Activated CD8-positive, alpha-beta T cell treated with anti-CD3 and anti-CD28 coated beads for 36 hours (primary cell): ENCODE measurements at places on chromosomes 11 and 22. TPM values are rescaled to one million over a fixed set of nuclear protein-coding genes. Genes with fewer than 3 reads are reported as not detected.
A peak's percentile ranks its signal among the peaks of the same experiment; 100 is the strongest.

DNA sequence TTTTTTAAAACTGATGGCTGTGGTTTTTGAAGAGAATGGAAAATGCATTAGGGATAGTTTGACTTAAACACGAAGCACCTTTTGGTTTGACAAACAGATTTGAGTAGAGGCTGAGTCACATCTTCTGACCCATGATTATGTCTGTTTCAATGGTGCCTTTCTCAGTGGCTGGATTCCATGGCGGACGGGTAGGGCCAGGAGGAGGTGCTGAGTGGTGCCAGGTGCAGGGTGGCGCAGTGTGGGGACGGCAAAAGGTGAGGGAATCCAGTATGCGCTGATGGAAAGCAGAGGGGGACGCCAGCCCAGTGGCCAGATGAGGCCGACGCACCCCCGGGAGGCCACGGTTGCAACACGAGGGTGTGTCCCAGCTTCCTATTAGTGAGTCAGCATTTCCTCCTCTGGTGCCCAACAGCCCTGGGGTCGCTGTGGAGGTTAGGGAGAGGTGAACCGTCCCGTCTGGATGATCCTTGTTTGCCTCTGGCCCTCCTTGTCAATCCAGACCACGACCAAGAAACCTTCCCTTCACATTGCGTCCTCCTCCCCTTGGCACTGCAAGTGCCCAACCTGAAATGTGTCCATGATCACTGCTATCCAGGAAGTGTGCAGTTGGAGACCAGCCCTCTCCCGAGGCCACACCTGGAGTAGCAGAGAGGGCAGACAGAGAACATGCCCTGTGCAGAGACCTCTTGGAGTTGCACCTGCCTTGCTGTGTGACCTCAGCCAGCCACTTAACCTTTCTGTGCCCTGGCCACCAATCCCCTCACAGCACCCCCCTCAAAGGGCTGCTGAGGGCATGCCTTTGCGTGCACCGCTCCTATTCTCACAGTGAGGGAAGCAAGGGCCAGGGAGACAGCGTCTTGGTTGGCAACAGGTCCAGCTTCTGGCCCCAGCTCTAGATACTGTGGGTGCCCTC lies 32.5 kb upstream of the ATXN10 start:
- no peak overlapping the region for H3K4me3 ChIP-seq
- no peak for DNase-seq
- H3K27ac ChIP-seq, result no peak overlapping the region

Gene OR8A1
- not detected for total RNA-seq

- peaks cover 11% of the 10 kb centered on the region for H3K4me1 ChIP-seq
- H3K27ac ChIP-seq, result peak overlapping the region; percentile 34
- no peaks in the 10 kb centered on the region for H3K27me3 ChIP-seq
Observed at GRCh38 chr11:117919341-117919740, 9.9 kb downstream of the TMPRSS13 start.

DNA sequence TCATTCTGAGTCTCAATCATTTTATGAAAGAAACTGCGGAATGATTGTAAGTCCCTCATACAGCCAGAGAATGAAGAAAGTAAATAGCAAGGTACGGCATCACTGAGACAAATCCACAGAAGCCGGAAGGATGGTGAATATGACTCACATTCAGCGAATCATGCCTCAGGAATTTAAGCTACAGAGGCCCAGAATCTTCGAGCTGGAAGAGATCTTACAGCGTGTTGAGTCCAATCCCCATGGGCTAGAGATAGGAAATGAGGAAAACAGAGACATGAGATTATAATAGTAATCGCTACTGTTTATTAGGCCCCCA lies 173.2 kb downstream of the KIF18A start:
- DNase-seq, result no peak
- H3K27ac ChIP-seq, result no peak overlapping the region
- H3K27me3 ChIP-seq, result peaks cover 1% of the 10 kb centered on the region
- no peaks in the 10 kb centered on the region for H3K4me1 ChIP-seq
- no peak overlapping the region for H3K4me3 ChIP-seq
- no peaks in the 10 kb centered on the region for H3K36me3 ChIP-seq

Gene CNIH2
- total RNA-seq, result 2.0 TPM

DNA sequence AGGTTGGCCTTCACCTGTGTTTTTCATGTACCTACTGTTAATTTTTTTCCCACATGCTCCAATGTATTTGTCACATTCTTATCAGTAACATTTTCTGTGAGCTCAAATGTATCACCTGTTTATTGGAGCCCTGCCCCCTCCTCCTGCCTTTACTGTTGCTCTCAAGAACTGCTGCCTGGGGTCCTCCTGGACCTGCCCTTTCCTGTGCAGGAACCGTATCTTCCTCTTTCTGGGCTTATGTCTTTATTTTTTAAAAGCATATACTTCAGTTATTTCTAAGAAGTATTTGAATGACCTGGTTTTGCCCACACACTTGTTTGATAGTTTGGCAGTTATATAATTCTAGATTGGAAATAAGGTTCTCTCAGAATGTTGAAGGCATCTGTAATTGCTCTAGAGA lies 5.9 kb downstream of the FAM118B start:
- H3K4me3 ChIP-seq, result no peak overlapping the region
- peaks cover 28% of the 10 kb centered on the region for H3K4me1 ChIP-seq
- H3K36me3 ChIP-seq, result no peaks in the 10 kb centered on the region
- no peaks in the 10 kb centered on the region for H3K27me3 ChIP-seq

Gene ZMAT5
- 18.7 TPM for total RNA-seq

- no peak overlapping the region for H3K4me3 ChIP-seq
- no peaks in the 10 kb centered on the region for H3K27me3 ChIP-seq
- H3K4me1 ChIP-seq, result peaks cover 89% of the 10 kb centered on the region
- H3K36me3 ChIP-seq, result peaks cover 62% of the 10 kb centered on the region
Observed at GRCh38 chr11:128701086-128701485, 7.2 kb downstream of the FLI1 start.

- no peaks in the 10 kb centered on the region for H3K36me3 ChIP-seq
- no peak overlapping the region for H3K4me3 ChIP-seq
- H3K27ac ChIP-seq, result no peak overlapping the region
- DNase-seq, result no peak
- H3K27me3 ChIP-seq, result no peaks in the 10 kb centered on the region
Observed at GRCh38 chr11:84069048-84069447, 782.9 kb upstream of the CCDC90B start.

GRCh38 chr11:73257342-73258103 lies 14.6 kb upstream of the P2RY6 start:
- no peak overlapping the region for H3K4me3 ChIP-seq
- H3K27me3 ChIP-seq, result peaks cover 3% of the 10 kb centered on the region
- H3K4me1 ChIP-seq, result no peaks in the 10 kb centered on the region
- H3K36me3 ChIP-seq, result no peaks in the 10 kb centered on the region
- H3K27ac ChIP-seq, result no peak overlapping the region

DNA sequence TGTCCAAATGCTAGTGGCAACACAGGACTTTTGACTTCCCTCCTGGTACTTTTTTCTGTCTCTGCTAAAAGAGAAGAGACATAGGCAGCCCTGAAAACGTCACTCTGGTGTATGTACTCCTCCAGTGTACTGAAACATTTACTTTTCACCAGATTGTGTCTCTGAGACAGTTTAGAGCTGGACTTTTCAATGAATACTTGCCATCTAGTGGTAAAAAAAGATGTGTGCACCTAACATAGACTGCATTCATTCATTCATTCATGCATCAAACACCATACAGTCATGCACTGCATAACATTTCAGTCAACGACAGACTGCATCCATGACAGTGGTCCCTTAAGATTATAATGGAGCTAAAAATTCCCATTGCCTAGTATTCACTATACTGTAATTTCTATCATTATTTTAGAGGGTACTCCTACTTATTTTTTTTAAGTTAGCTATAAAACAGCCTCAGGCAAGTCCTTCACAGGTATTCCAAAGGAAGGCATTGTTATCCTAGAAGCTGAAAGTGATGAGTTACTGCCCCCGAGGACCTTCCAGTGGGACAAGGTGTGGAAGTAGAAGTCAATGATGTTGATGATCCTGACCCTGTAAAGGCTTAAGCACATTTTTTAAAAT lies 186.2 kb downstream of the SPON1 start:
- H3K27ac ChIP-seq, result no peak overlapping the region
- H3K27me3 ChIP-seq, result no peaks in the 10 kb centered on the region
- DNase-seq, result no peak
- peaks cover 4% of the 10 kb centered on the region for H3K36me3 ChIP-seq
- no peak overlapping the region for H3K4me3 ChIP-seq

Gene GALNT18
- total RNA-seq, result 7.4 TPM
